ENCODE measurements at places on chromosomes 5 and 9.

GRCh38 chr9:132048201-132048600, 31.5 kb downstream of the MED27 start:
- peak; percentile 14 for DNase-seq

DNA sequence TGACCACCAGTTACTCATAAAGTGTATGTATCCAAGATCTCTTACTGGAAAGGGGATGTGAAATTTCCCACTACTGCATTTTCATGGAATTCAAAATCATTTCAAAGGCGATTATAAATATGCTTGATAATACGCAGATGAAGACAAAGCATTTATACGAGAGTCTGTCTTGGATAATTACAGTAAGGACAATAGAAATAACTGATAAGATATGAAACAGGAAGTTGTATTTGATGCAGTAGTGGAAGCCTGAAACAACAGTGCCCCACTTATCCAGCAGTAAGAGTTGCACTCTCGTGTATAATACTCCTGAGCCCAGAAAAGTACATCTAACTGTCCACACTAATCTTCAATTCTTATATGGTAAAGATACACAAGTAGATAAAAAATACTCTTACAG, 188.7 kb upstream of the POU5F2 start:
- no peak for DNase-seq

GRCh38 chr5:75662061-75662460, 50.8 kb downstream of the ANKDD1B start:
- no peak for DNase-seq

DNA sequence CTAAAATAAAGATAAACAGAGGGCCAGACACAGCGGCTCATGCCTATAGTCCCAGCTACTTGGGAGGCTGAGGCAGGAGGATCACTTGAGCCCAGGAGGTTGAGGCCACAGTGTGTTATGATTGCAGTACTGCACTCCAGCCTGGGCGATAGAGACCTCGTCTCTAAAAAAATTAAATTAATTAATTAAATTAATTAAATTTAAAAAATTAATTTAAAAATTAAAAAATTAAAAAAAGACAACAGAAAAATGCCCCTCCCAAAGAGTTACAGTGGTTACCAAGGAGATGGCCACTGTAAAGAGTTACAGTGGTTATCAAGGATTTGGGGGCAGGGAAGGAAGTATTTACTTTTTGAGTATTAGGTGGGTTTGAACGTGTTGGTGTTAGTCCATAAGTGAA, 38.3 kb downstream of the CDC14B start:
- DNase-seq = no peak

DNA sequence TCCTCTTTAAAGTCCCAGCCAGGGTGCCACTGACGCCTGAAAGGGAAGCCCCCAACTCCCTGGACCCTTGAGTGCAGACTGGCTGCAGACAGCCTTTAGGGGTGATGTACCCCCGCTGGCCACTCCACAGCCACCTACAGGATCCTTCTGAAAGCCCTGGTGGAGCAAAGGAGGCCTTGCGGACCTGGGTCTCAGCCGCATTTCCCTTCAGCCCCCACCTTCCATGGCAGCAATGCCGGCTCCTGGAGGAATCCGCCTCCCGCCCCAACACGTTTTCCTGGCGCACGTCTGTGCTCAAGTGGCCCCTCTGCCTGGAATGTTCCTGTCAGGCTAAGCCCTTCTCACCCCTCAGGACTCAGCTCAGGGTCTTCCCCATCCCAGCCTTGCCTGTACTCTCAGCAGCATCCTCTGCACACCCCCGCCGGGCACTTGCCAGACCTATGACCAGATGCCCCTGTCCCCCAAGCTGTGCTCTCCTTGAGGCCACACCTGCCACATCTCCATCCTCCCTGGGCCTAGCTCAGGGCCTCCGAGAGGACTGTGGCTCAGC, 134.1 kb upstream of the RAPGEF1 start:
- no peak for DNase-seq

- no peak for DNase-seq
Observed at GRCh38 chr9:134922932-134923240, 5.2 kb upstream of the FCN1 start.

DNA sequence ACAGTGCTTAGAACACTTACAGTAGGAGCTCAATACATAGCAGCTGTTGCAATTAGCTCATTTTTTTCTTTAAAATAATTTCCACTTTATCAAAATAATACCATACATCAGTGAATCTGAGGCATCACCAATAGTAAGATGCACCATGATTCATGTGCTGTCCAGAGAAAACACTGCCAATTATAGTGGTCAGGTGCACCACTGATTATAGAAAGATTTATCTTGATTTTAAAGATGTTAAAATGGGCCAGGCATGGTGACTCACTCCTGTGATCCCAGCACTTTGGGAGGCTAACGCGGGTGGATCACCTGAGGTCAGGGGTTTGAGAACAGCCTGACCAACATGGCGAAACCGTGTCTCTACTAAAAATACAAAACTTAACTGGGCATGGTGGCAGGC, 39.4 kb downstream of the NAIF1 start:
- DNase-seq = no peak

DNA sequence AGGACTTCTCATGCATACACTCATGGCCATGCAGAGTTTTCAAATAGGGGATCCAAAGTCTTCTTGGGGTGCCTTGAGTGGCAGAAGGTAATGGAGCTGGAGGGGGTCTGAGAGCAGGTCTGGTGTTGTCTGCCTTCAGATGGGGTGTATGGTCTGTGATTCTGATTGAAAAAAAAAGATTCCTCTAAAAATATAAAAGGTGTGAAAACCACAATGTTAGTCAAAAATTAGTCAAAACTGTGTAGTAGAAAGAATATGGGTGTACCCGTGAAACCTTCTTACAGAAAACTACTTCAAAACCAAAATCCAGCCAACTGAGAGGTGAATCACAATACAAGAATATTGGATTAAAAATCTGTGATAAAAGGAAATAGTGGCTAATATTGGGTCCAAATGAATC, 20.1 kb downstream of the DOCK2 start:
- DNase-seq = no peak

DNA sequence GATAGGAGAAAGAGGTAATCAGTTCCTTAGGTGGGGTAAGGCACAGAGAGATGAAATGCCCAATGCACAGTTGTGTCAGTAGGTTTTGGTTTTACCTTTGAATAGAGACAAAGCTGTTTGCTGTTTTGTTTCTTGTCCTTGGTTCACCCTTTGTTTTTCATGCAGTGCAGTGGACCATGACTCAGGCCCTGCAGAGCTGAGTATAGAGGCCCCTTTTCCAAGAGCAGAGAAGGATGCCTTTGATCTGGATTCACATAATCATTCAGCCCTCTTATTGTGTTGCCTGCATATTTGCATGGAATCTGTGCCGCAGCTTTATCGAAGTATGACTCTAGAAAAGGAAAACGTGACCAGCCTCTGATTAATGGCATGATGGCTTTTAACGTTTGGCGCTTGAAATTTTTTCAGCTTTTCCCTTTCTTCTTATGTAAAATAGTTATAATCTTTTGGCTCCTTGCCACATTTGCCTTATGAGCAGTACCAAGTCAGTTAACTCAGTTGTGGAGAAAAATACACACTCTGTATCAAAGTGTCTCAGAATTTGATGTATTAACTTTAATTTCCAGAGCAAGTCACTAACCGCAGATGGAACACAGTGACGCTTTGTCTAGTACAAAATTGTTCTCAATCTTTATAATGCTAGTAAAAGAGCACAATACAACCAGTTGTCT, 197.6 kb downstream of the KDM4C start:
- DNase-seq = no peak

DNA sequence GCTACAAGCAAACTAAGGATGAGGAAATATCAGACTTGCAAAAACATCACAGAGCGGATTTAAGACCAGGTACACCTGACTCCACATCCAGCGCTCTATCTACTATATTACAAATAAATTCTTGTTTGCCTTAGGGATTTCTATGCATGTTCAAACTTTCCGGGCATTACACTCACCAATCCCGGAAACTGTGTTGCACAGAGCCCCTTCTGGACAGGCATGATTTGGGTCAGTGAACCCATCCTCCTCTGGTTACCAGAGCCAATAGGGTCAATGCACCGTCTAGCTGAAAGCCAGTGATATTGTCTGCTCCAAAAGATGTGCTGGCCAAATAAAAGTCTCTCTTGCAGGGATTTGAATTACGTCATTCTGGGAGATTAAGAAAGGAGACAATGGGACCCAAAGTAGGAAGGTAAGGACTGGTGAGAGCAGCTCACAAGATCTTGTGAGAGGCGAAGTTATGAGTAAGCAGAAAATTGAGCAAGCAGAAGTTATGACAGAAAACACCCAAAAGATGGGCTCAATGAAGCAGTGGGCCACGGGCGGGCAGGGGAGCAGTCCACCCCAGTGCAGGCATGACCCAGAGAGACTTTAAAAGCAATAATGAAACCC, 155.8 kb upstream of the RAI14 start:
- peak; percentile 27 for DNase-seq

- peak; percentile 70 for DNase-seq
Observed at GRCh38 chr5:72141440-72142355, 34.4 kb downstream of the MAP1B start.

DNA sequence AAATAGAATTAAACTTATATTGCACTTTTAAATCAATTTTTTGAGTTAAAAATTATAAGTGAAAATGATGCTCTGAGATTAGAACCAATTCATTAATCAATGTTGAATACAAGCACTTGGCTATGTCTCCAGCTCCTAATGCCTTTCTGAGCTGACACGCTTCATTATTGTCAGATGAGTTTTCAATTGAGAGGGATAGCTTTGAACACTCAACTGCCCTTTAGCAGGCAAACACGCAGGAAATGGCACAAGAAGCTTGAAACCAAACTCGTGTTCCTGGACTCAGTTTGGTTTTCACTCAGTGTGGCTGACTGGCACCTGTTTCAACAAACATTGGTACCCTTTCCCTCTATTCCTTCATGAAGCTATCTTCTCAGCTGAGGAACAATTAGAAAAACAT, 109.8 kb downstream of the MCTP1 start:
- no peak for DNase-seq

- no peak for DNase-seq
Observed at GRCh38 chr5:146193285-146193684, 10.1 kb upstream of the RBM27 start.

DNA sequence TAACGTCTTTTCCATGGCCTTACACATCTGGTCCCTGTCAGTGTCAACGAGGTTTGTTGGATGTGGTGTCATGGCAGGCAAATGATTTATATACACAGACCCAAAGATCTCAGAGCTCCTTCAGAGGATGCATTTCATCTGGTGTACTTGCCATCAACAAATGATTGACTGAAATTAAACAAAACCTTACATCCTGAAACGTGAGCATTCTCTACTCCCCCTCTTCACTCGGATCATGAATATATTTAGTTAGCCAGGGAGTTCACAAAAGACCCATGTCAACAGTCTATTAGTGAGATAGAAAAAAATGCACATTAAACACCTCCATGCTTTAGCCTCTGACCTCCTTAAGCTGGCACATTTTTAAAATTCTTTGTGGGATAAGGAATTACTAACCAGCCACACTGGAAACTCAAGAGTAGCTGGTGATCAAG, 215.6 kb downstream of the EFNA5 start:
- peak; percentile 18 for DNase-seq

DNA sequence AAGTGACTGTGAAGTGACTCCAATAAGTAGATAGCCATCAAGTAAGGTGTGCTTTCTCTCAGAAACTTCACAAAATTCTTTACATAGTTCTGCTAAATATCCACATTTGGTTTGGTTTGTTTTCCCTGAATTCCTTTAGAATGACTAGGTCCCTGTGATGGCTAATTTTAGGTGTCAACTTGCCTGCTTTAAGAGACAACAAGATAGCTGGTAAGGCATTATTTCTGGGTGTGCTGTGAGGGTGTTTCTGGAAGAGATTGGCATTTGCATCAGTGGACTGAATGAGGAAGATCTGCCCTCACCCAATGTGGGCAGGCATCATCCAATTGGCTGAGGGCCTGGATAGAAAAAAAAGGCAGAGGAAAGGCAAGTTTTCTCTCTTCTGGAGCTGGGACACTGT, 8.3 kb upstream of the PTBP3 start:
- DNase-seq = peak; percentile 41

DNA sequence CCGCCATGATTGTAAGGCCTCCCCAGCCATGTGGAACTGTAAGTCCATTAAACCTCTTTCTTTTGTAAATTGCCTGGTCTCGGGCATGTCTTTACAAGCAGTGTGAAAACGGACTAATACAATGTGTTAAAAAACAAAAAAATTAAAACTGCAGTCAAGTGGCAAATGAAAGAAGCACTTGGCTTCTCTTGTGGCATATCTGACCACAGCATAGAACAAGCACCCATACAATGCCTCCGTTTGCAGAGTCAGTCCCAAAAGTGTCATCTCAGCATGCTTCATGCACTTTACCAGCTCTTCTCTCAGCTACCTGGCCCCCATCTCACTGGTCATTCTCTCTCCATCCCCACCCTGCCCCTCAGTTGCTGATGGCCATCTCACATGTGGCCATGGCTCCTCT, 51.1 kb upstream of the DAPK1 start:
- DNase-seq = no peak

DNA sequence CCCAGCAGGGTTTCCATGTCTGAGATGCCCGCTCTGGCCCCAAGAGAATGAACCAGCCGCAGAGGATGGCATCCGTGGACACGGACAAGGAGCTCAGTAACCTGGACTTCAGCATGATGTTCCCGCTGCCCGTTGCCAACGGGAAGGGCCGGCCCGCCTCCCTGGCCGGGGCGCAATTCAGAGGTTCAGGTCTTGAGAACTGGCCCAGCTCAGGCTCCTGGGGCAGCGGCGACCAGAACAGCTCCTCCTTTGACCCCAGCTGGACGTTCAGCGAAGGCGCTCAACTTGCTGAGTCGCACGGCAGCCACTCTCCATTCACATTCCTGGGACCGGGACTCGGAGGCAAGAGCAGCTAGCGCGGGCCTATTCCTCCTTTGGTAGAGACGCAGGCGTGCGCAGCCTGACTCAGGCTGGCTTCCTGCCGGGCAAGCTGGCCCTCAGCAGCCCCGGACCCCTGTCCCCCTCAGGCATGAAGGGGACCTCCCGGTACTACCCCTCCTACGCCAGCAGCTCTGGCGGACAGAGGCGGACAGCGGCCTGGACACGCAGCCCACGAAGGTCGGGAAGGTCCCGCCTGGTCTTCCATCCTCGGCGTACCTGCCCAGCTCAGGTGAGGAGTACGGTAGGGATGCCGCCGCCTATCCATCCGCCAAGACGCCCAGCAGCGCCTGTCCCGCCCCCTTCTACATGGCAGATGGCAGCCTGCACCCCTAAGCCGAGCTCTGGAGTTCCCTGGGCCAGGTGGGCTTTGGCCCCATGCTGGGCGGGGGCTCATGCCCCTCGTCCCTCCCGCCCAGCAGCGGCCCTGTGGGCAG, 74.4 kb downstream of the INSL6 start:
- DNase-seq = no peak

DNA sequence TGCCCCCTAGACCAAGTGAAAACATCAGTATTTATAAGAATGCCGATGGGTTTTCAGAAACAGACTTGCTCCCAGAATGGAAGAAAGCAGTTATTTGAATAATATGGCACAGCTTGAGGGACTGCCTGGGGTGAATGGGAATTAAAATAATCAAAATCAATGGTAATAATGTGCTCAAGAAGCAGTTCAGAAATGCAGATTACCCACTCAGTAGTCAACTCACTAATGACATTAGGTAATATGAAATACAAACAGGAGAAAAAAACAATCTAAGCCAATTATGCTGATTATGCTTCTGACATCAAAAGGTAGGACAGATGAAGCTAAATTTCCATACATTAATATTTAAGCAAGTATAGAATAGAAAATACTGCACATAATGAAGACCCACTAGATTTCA, 179.3 kb downstream of the ENC1 start:
- no peak for DNase-seq
